ENCODE measurements at places on chromosomes 16 and 17.
A peak's percentile ranks its signal among the peaks of the same experiment; 100 is the strongest.

DNA sequence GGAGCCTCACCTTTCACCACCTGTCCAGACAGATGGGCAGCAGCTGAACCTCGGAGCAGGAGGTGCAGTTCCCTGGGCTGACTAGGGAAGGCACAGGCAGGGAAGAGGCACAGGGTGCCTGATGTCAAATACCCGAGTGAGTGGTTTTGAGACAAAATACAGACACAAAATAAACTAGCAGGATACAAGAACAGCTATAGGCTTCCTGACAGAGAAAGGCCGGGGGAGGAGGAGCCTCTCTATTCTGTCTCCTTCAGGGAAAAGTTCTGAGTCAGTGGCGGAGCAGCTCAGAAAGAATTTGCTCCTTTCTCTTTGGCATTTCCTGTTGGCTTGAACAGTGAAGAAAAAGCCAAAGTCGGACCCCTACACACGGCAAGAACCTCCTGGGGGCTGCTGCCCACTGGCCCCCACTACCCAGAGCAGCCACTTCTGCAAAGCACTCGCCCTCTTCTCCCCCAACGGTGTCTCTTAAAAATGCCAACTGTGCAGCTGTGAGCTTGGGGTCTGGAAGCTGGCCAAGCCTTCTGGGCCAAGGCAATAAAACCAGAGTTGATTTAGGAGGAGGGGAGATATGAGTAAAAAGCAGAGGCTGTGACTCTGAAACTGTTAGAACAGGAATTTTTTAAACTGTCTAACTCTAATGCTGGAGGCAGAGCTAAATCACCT, 14.4 kb upstream of the FAAP100 start:
- peak; percentile 86 for DNase-seq

DNA sequence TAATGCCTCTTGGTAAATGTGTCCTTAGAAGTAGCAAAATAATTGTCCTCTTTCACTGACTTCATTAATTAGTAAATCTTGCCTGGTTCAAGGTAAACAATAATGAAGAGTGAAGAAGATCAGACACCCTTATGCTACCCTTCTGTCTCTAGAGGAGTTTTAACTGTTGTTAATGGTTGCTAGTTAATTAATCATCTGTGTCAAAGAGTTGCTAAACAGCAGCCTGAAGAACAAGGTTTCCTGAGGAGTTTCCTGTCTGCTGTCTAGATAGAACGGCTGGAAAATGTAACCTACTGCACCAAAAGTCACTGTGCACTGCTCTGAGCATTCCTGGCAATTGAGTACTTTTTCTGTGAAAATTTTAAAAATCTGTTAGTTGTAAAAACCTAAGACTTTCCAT, 131.3 kb downstream of the NLK start:
- no peak for DNase-seq

- DNase-seq: no peak
Observed at GRCh38 chr16:79707876-79708275, 107.3 kb upstream of the MAF start.

GRCh38 chr16:84136331-84137125, 8.4 kb downstream of the HSDL1 start:
- DNase-seq: no peak

DNA sequence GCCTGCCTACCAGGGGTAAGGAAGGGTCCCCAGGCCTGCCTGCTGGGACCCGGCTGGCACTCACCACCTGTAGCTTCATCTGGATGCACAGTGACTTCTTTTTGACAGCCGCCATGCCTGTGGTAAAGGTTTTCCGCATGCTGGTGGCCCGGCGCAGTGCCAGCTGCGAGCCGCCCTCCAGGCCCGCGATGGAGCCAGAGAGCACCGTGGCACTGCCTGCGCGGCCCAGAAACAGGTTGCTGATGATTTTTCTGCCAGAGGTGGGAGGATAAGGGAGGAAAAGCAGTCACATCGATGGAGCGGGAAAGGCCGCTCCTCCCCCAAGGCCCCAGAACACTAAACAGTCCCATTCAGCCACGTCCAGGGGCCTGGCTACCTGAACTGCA, 67.4 kb downstream of the PIPOX start:
- DNase-seq: no peak

DNA sequence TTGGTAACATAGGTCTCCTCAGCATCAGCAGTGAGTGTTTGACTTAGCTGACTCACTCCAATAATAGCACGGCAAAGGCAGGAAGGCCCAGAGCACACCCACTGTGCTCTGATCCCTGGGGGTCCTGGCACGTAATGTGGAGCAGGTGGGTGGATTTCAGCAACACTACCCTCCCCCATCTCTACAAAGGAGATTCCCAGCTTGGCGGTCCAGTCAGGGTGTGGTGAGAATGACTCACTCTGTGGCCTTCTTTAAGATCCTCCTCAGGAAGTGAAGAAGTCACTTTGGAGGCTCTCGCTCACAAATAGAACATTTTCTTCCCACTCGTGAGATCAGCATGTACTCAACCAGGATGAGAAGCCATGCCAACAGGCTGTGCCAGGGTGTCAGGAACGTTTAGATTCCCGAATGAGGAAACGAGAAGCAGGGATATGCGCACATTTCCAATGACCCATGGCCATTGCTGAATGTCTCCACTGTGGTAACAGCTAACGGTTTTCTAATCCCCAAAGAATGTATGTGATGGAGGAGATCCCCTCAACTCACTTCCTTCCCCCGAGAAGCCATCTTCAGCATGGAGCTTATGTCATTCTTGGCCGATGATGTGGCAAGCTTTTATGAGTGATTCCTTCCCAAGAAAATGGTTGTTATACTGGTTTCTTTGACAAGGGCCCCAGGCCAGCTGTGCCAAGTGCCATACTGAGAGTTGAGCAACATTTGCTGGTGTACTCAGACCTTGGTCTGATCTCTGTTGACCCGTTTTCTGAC, 365.2 kb downstream of the C16orf95 start:
- no peak for DNase-seq

GRCh38 chr17:33593991-33594390, 300.9 kb upstream of the ASIC2 start:
- no peak for DNase-seq

GRCh38 chr16:86854058-86854621, 275.8 kb downstream of the FOXL1 start:
- DNase-seq: no peak

GRCh38 chr17:75630071-75630917, 2.9 kb upstream of the SMIM5 start:
- DNase-seq: no peak

DNA sequence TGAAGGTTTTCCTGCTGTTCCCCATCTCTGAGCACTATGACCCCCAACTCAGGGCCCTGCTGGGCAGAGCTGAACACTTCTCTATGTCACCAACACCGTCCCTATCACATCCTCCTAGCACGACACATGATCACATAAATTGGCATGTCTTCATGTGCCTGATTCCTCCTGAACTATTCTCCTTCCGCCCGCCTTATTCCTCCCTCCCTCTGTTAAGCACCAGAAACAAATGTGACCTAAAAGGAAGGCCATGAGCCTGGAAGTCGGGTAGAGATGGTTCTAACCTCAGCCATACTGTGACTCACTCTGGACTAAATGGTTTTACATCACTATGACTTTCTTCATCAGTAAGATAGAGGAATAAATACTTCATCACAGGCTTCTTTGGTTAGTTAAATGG, 80.8 kb upstream of the DYNLRB2 start:
- DNase-seq: no peak

DNA sequence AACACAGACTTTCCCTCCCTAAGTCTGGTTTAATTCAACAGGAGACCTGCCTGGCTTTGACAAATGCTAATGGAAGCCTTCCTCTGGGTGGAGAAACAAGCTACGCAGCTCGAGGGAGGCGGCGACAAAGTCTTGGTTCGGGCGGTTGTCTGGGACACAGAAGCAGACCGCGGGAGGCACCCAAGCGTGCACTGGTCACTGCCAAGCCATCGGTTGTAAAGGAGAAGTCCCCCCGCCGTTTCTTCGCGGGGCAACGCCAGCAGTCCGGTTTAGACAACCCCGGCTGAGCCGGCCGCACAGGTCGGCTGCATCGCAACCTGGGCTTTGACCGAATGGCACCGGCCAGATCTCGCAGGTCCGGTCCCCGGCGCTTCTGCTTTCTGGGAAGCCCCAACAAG, 586 bp downstream of the GLYR1 start:
- DNase-seq: no peak

DNA sequence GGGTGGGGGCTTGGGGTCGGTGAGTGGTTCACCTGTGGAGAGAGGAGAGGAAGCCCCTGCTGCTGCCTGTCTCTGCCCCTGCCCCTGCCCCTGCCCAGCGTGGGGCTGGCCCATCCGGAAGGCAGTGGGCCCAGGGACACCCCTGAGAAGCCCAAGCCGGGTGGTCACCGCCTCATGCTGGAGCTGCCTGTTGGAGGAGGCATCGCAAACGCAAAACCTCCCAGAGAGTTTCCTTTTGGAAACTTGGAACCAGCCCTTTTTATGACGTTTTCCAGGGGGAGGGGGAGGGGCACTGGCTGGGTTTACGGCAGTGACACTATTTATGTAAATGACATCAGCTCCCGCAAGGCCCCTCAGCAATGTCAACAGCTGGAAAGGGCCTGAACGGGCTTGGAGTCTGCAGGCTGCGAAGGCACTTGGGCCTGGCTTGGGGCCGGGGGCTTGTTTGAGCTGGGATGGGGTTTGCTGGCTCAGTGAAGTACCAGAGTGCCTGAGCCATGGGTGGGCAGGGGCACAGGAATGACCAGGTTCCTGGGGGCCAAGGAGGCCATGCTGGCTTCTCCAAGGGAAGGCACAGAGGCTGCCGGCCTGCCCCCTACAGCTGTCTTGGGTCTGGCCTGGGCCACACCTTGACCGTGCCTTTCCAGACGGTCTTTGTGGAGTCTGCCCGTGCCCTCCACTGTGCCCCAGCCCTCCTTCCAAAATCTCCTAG, 219.5 kb downstream of the NTN1 start:
- no peak for DNase-seq

DNA sequence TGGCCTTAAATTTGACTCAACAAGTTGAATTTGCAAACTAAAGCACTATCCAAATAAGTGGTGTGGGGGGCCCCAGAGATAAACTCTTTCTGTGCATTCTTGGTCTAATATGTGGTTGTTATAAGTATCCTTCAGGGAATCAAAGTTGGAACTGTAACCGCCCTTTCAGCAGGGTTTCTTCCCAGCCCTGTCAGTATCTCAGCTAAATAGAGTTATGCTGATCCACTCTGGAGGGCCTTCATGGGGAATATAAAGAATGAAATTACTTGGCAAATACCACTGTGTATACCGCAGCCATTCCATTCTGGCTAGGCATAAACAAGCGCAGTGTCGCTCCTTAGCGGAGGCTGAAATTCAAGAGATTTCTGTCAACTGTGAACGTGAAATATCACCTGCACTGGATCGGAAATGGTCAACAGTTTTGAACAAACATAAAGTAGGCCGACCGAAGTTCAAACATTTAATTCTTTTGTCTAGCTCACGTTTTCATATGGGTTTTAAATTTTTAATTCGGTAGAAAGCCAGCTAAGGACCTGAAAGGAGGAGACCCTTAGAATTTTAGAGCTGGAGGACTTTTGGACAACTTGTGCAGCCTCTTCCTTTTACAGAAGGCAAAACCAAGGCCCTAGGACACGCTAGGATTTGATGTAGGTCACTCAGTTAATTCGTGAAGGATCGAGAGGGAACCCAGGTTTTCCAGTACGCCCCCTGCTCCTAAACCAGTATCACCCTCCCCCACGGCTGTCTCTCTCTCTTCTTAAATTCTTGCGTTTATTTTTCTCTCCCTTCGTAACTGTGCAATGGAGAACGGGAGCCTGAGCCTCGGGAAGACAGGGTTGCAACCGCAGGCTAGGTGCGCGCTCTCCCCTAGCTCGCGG, 74.7 kb downstream of the CHD9 start:
- DNase-seq: peak; percentile 55

DNA sequence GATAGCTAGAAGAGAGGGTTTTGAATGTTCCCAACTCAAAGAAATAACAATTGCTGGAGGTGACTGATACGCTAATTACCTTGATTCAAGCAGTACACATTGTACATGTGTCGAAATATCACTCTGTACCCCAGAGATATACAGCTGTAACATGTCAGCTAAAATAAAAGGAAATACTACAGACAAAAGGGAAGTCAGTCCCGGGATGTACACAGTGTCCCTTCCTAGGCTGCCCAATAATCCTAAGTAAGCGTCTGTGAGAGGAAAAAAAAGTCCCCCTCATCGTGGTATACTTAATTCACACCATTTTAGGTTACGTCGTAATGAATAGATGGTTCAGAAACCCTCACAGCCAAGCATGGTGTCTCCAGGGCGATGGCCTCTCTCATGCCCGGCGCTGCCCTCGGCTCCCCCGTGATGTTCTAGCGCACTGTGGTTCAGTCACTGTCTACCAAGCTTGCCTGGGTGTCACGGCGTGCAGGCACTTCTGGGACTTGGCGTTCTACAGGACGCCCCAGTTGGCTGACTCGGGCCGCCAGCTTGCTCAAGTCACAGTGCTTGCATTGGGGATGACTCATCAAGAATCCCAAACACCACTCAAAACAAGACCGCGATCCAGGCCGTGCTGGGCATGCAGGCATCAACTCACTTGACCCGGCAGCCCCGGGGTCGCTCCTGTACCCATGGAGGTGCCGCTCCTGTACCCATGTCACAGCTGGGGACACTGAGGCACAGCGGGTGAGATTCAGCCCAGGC, 27.6 kb downstream of the CCDC40 start:
- no peak for DNase-seq

GRCh38 chr17:69696650-69697049, 282.2 kb downstream of the MAP2K6 start:
- DNase-seq: no peak

DNA sequence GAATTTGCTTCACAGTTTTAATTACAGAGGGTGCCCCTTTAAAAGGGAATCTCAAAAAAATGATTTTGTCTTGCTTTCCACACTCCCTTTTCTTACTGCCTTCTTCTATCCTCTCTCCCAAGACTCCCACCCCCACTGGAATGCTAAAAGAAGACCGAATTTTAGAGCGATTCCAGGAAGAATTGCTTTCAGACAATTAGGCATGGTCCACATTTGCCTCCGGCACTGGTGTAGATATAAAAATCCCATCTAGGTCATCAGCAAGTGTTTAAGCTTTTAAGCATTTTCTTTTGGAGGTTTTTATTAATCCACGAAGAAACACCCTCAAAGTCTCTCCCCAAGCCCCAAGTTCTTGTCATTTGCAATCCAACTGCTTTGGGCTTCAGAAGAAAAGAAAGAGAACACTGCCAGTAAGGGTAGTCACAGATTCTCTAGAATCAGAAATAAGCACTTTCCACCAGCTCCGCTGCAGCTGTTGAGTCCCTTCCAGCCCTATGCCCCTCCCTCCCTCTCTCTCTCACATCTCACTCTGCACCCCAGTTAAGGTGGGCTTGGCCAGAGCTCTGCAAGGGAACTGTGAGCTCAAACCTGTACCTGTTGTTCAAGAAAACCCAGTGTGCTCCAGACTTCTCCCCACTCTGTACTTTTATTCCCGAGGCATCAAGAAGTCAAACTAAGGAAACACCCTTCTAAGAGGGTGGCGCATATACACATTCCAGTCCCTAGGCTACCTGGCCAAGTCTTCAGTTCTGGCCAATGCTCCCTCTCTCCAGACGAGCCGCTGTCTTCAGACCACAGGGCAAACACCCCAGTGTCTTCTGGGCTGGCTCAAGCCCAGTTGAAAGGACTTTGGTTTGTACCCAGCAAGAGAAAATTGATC, 170.2 kb downstream of the RGS9 start:
- DNase-seq: no peak

All from NCI-H1092 treated with DMSO at 0.1 percent for 48 hours (cell line).